Activated CD4-positive, alpha-beta T cell treated with anti-CD3 and anti-CD28 coated beads, Interleukin-2, amount 50 U/mL, for 4 hours (primary cell): ENCODE measurements at places on chromosomes 4 and X.

- DNase-seq = no peak
Observed at GRCh38 chr4:151703401-151703800, 57.4 kb downstream of the GATB start.

DNA sequence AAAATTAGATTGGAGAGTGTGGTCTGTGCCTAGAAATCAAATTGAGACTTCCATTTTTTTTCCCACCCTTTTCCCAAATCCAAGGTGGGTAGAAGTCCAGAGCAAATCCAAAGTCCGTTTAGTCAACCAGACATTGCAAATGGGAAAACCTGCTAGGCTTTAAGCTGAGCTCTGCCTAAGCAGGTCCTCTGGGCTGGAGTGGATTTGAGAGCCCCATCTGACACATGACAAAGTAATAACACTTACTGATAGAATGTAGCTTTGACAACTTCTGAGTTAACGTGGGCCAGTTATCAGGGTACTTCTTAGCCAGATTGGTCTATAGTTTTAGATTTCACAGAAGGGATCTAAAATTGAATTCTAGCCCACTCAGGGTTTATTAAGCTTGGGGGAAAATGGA is 242.3 kb downstream of the GALNTL6 start:
- no peak for DNase-seq

GRCh38 chr4:185437809-185438208 is 12.0 kb upstream of the UFSP2 start:
- DNase-seq = no peak

GRCh38 chr4:148926276-148927260 is 484.4 kb upstream of the NR3C2 start:
- DNase-seq = no peak

GRCh38 chr4:161642708-161643107 is 521.1 kb downstream of the FSTL5 start:
- no peak for DNase-seq

DNA sequence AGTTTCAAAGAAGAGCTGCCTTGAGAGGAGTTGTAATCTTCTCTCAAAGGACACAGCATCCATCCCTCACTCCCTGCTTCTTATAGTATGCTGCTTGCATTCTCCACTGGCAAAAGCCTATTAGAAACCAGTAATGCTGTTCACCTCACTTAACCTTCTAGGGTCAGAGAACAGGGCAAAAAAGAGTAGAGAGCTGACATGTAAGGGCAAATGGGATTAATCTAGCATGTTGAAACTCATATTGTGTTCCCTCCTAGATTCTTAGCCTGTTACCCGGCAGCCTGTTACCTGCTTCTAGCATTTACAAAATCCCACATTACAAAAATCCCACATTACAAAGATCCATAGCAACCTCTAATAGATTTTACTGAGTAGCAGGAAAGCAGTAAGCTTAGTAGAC is 244.7 kb downstream of the SLC7A11 start:
- DNase-seq = no peak

DNA sequence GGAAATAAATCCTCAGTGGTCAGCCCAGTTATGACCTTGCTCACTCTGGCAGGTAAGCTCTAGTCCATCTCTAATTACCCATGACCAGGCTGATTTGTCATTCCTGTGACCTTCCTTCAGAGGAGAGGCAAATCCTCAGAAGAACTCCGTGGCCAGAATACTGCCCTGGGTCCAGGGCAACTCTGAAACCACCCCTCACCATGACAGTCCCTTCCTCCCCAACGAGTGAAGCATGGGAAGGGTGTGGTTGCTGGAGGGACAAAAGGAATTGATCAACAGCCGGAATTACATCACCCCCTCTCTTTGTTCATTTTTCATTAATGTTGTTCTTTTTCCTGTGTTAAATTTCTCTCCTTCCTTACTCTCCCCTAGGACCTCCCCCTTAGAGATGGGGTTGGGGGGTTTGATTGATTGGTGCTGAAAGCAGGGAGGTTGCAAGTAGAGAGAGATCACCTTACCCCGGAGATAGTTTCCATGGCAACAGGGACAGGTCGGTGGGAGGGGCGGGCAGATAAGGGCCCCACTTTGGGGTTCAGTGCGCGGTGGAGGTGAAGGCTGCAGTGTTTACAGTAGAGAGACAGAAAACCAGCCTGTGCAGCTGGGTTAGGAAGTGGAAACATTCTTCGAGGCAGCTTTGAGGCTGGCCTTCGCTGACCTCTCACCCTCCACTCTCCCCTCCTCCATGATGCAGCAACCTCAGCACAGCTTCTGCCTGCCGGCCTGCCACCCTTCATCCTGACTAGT is 647.4 kb downstream of the BCOR start:
- DNase-seq = no peak

GRCh38 chr4:110474481-110474880 is 1.5 kb upstream of the ENPEP start:
- DNase-seq = no peak

GRCh38 chrX:4243759-4244158 is 530.3 kb upstream of the PRKX start:
- DNase-seq = no peak

DNA sequence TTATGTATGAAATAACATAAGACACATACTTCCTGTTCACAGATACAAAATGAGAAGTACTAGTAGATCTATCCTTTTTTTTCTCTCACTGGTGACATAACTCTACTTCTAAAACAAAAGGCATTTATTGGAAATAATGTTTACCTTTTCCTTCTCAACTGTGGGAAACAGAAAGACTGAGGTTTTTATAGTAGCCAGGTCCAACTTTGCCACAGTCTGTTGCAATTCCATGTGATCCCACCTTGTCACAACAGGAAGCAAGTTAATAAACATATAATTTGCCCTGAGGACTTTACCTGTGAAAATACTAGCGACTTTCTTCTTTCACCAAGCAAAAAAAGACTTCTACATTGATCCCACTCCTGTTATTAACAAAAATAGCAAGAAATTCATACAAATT is 475.8 kb downstream of the PDGFC start:
- no peak for DNase-seq

GRCh38 chrX:71250841-71251240 is 3.1 kb downstream of the ZMYM3 start:
- DNase-seq = no peak

GRCh38 chr4:145786261-145786660 is 106.3 kb downstream of the C4orf51 start:
- DNase-seq = no peak

DNA sequence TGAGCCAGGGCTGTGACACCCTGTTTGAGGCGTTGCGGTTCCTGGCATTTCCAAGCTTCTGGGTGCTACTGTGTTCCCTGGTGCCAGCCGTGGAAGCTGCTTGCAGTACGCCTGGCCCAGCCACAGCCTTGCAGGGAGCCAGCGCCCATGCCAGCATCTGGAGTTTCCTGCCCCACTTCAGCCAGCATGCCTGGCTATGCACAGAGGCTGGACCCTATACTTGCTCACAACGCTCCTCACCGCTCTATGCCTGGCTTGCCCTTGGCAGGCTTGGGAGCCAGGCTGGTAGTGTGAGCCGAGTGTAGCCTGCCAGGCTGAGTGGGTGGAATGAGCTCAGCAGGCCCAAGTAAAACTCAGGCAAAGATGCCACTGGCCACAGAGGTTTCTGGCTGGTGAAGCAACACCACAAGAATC is 22.4 kb downstream of the PRRG1 start:
- DNase-seq = no peak

DNA sequence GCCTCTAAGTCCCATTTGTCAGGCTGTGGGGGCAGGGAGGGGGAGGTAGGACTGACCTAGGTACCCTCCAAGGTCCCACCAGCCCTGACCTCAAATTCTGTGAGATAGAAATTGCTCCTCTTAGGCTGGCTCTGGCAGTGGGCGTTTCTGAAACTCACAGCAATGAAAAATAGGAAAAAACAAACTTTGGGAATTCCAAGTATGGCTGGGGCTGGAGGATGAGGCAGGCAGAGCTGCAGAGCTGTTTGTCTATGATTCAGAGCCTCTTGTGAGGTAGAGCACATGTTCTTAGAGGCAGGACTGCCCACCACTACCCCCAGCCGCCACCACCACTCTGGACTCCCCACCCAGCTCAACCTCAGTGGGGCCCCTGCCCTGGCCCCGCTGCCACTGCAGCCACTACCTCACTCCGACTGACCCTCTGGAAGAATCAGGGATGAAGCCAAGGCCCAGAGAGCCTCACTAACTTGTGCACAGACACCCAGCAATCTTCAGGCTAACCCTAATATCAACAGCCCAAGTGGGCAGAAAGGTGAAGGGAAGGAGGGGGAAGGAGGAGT is 98.2 kb downstream of the PJA1 start:
- DNase-seq = no peak
